Stimulated activated naive CD8-positive, alpha-beta T cell treated with anti-CD3 and anti-CD28 coated beads, Interleukin-15, Interleukin-2, amounts not matched to agents 100 U/mL and 50 U/mL, for 24 hours (primary cell): ENCODE measurements at places on chromosomes 1 and 21.

DNA sequence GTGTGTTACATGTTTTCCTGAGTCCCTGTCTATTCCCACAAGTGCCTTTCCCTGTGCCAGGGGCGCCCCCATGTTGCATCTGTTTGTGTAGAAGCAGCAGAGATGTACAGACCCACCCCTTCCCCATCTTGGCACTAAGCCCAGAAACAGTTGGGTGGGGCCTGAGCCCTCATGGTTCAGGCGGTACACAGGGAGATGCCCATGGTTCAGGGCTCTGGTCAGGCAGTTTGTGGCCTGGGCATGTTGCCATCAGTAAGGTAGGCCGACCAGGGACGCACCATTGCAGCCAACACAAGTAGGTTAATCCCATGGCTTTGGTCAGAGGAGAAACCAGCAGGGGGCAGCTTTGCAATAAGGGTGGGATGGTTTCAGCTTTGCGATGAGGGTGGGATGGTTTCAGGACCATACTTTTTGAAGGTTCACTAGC lies 914 bp upstream of the ADGRB2 start:
- peak; percentile 53 for DNase-seq

DNA sequence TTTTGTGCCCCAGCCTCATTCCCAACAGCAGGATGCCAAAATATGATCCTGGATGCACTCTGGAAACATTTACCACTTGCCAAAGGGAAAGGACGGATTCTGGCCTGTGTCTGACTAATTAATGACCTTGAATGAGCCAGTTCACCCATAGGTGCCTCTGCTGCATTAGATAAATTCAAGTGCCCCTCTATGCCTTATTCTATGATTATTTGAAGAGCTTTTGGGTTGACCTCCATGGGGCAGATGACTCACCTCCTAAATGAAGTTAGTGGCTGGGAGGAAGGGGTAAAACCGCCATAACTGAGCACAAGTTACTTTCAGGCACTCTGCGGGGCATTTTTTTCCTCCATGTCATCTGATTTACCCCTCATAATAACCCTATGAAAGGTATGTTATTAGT lies 98.1 kb downstream of the CLIC6 start:
- no peak for DNase-seq

DNA sequence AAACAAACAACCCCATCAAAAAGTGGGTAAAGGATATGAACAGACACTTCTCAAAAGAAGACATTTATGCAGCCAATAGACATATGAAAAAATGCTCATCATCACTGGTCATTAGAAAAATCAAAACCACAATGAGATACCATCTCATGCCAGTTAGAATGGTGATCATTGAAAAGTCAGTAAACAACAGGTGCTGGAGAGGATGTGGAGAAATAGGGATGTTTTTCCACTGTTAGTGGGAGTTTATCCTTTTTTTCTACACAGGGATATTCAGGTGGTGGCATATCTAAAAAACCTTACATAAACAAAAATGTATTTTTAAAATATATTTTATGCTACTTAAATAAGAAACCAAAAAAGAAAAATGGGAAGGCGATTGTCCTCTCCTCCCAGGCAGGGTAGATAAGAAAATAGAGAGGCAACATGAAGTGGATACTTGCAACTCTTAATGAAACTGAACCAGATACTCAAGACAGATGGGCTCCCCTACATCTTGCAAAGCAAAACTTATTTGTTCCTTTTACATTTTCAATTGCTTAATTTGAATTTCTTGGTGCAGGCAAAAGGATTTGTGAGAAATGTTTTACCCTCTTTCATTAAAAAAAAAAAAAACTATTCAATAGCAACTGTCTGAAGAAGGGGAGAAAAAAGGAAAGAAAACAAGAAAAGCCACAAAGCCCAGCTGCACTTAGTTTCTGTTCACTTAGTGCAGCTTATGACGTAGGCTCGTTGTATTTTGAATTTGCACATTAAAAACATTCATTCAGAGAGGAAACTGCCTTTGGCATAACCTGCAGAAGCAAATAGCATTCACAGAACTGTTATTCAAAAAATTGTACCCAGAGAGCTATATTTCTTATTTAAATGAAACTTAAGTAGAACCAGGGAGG lies 36.9 kb upstream of the RGS1 start:
- DNase-seq = no peak

GRCh38 chr1:16888860-16889816 lies 6.6 kb upstream of the RNU1-2 start:
- peak; percentile 89 for DNase-seq

DNA sequence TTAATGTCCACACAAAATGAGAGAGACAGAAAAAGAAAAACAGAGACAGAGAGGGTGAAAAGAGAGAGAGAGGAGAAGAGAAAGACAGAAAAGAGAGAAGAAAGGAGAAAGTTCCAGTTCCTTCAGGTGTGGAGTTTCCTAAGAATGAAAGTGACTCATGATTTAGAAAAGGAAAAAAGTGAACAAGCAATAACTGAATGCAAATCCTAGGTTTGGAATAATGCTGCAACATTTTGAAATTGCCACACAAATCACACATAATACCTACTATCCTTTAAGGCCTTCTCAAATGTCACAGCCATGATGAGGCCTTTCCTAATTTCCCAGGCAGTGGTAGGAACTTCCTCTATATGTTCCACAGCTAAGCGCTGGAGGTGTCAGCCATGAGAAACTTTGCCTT lies 31.5 kb upstream of the XPR1 start:
- no peak for DNase-seq

- no peak for DNase-seq
Observed at GRCh38 chr1:187476671-187477070, 647.9 kb downstream of the PLA2G4A start.

GRCh38 chr1:205287076-205287475 lies 34.5 kb downstream of the NUAK2 start:
- no peak for DNase-seq

GRCh38 chr1:111920221-111921024 lies 69.0 kb downstream of the KCND3 start:
- DNase-seq = no peak
